Activated T-cell treated with anti-CD3 and anti-CD28 coated beads, Interleukin-2, amount 50 U/mL, for 72 hours (primary cell): ENCODE measurements at places on chromosomes 2 and 18. TPM values are rescaled to one million over a fixed set of nuclear protein-coding genes. Genes with fewer than 3 reads are reported as not detected.

- H3K4me3 ChIP-seq: no peak overlapping the region
- no peaks in the 10 kb centered on the region for H3K36me3 ChIP-seq
- peaks cover 20% of the 10 kb centered on the region for H3K4me1 ChIP-seq
- no peaks in the 10 kb centered on the region for H3K27me3 ChIP-seq
- H3K27ac ChIP-seq: no peak overlapping the region
Measured at GRCh38 chr2:26613241-26614215, 27.6 kb downstream of the CIB4 start.

Gene SH3RF3
- total RNA-seq: 1.0 TPM

DNA sequence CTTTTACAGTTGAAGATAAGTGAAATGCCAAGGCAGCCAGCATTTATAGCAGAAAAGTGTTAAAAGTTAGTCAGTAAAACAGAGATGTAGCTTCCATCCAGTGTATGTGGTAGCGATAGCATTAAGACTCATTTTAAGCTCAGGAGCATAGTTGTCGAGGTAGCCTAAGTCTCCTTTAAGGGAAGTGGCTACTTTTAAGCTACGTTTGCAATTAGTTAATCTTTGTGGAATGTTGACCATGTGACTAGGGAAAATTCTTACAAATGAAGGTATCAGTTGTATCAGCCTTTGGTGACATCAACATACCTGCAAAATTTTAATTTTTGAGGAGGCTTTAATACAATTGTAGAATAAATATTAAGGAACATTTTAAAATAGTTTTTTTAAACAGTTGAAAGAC lies 61.9 kb downstream of the LHCGR start:
- H3K4me1 ChIP-seq: no peaks in the 10 kb centered on the region
- DNase-seq: no peak
- no peak overlapping the region for H3K27ac ChIP-seq
- no peaks in the 10 kb centered on the region for H3K36me3 ChIP-seq
- no peaks in the 10 kb centered on the region for H3K27me3 ChIP-seq
- no peak overlapping the region for H3K4me3 ChIP-seq

DNA sequence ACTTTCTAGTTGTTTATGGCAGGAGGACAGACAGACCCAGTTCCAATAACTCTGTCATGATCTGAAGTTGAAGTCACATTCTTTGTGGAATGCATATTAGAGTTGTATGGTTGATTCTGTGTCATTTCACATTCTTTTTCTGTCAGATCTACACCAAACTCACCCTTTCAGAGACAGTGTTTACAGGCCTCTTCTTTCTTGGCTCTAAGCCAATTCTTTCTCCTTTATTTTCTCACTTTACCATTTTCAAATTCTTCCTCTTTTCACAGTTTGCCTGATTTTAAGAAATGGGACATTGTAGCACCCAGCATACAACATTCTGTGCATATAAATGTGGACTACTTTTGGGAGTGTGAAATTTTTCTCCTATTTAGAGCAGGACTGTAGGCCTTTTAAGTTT lies 103.7 kb downstream of the CCDC85A start:
- no peaks in the 10 kb centered on the region for H3K36me3 ChIP-seq
- no peaks in the 10 kb centered on the region for H3K27me3 ChIP-seq
- H3K4me1 ChIP-seq: no peaks in the 10 kb centered on the region
- H3K27ac ChIP-seq: no peak overlapping the region
- H3K4me3 ChIP-seq: no peak overlapping the region

Gene TFPI
- total RNA-seq: 0.19 TPM

Gene SKOR2
- total RNA-seq: 0.70 TPM
